SJCRH30 (cell line): ENCODE measurements at places on chromosomes 2 and 18. TPM values are rescaled to one million over a fixed set of nuclear protein-coding genes. Genes with fewer than 3 reads are reported as not detected.

CCDC178 gene
- total RNA-seq, result not detected in 2 replicates

DNA sequence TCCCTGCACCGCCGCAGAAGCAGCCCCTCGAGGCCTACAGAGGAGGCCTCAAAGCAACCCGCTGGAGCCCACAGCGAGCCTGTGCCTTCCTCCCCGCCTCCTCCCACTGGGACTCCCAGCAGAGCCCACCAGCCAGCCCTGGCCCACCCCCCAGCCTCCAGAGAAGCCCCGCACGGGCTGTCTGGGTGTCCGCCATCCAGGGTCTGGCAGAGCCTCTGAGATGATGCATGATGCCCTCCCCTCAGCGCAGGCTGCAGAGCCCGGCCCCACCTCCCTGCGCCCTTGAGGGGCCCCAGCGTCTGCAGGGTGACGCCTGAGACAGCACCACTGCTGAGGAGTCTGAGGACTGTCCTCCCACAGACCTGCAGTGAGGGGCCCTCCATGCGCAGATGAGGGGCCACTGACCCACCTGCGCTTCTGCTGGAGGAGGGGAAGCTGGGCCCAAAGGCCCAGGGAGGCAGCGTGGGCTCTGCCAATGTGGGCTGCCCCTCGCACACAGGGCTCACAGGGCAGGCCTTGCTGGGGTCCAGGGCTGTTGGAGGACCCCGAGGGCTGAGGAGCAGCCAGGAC lies 31.2 kb downstream of the GPC1 start:
- DNase-seq, result no peak

DNA sequence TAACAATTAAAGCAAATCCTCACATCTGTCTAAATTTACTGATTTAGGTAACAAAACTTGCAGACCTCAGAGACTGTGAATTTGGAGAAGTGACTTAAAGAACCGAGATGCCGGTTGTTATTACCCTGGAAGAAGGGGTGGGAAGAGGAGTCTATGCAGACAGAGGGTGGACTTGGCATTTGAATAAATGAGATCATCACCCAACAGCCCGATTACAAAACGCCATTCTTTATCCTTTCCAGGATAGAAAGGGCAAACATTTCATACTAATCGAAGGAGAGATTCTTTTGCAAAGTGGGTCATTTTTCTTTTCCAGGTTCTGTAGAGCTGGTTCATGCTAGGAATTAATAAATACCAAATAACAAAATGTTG lies 73.1 kb upstream of the TPO start:
- DNase-seq, result no peak

- peak; percentile 9 for DNase-seq
These were observed 99.8 kb downstream of the ZNF236 start for GRCh38 chr18:76922107-76922506.

- no peak for DNase-seq
These were observed 106.9 kb downstream of the HDAC4 start for GRCh38 chr2:239293775-239294430.

GRCh38 chr18:51211552-51211951 lies 14.1 kb upstream of the MEX3C start:
- peak; percentile 73 for DNase-seq

GRCh38 chr2:506451-506850 lies 170.8 kb downstream of the TMEM18 start:
- DNase-seq, result no peak

DNA sequence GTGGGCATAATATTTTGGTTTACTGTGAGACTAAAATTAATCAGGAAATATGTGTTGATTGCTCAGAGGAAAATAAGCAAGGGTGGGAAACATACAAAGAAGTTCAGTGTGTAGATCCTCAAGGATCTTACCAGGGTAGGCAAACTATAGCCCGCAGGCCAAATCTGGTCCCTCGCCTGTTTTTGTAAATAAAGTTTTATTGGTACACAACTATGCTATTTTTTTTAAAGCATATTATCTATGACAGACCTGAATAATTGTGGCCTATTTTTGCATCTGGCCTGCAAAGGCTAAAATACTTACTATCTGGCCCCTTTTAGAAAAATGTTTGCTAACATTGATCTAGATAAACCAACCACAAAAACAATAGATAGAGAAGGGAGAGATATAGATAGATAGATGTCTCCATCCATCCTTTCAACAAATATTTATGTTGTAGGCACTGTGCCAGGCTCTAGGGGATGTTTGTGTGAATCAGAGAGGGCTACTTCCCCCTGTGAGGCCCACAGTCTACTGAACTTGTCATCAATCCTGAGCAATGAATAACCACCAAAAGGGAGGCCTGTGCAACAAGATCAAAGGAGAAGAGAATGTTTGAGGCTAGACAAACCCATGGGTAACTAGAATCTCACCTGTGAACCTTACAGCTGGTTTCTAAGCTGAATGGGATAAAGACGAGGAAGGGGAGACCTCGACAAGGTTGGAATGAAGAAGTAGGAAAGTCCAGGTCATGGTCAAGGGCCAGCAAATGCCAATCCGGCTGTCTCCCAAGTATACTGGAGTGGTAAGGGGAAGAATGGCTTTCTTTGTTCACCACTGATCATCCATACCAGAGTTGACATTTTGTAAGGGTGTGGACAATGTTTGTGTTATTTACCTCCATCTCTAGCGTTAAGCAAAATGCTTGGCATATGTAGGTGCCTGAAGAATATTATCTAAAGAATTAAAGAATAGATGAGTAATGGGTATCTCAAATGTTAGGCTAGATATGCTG lies 23.6 kb downstream of the ALPK2 start:
- no peak for DNase-seq

DNA sequence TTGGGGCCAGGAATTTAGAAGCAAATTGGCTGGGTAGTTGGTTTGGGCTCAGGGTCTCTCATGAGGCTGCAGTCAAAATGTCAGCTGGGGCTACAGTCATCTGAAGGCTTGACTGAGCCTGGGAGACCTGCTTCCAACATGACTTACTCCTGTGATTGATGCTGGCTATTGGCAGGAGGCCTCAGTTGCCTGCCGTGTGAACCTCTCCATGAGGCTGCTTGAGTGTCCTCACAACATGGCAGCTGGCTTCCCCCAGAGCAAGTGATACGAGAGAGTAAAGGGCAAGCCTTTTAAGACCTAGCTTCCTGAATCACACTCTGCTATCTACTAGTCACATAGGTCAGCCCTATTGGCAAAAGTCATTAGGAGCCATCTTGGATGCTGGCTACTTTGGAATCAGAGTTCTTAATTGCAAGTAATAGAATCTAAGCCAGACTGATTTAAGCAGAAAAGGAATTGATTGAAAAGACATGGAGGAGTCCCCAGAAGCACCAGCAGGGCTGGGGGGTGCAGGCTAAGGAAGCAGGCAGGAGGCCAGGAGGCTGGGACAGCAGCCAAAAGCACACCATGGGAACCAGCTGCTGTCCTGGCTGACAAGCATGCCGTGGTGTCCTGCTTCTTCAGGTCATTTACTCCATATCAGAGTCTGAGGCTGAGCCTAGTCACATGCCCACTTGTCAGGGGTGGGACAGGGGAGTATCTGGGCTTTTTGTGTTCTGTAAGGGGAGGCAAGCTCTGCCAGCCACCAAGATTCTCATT lies 7.8 kb upstream of the GIGYF2 start:
- peak; percentile 90 for DNase-seq

GRCh38 chr2:189143925-189144324 lies 35.6 kb downstream of the COL5A2 start:
- DNase-seq, result no peak

ASB18 gene
- total RNA-seq, result 0.04 TPM in 1 of 2 replicates, not detected in the other

LNPK gene
- total RNA-seq, result 29.4 and 29.5 TPM in 2 replicates

DNA sequence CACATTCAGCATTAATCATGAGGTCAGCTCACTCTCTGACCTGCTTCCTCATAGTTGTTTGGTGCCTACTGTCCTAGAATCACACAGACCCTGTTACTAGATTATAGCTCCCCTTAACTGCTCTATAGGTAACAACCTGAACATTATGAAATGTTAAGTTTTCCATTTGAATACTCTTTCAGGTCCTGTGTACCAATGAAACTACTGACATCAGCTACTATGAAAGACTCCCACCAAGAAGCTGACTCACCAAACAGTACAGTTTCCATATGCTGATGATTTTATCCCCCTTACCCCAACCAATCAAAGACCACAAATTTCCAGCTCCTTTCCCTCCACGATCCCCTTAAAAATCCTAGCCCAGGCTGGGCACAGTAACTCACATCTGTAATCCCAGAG lies 56.3 kb downstream of the SRBD1 start:
- no peak for DNase-seq

DNA sequence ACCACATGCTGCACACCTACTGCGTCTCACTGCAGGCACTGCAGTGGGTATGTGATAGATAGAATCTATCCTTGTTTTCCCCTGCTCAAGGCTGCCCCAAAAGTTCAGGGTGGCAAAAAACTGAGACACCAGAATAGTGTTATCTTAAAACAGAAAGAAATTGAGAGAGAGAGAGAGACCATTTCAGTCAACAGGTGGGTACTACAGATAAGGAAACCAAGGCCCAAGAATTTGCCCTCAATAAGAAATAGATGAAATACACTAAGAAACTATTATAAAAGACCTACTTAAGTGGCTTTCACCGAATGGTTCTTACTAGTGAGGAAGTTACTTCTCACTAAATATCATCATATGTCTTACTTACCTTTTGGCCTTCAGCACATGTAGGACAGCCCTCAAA lies 27.9 kb downstream of the EPG5 start:
- no peak for DNase-seq

GRCh38 chr18:45526114-45526841 lies 89.0 kb upstream of the SLC14A2 start:
- no peak for DNase-seq

GRCh38 chr18:8745355-8746014 lies 40.1 kb downstream of the MTCL1 start:
- DNase-seq, result no peak

DNA sequence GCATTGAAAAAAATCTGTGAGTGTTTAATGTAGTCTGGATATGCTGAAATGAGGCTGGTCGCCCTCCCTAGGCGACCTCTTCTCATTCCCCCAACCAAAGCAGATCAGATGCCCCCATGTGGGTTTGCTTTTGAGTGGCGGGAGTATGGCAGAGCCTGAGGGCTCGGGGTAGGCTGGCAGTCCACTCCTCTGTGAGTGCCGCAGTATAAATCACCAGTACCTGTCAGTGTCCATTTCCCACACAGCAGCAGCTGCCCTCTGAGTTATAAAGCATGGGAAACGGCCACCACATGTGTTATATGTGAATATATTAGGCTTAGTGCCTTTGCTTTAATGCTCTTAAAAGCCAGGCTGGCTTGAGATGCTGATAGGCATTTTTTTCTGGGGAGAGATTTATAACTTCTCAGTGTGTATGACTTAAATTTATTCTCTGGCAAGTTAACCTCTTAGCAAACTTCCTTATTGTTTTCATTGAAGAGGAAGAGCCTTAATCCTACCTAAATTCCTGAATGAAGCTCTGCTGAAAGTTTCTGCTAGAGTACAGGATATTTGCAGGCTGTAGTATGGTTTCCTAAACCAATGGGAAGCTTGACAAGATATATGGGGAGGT lies 3.8 kb downstream of the DCC start:
- DNase-seq, result no peak

GRCh38 chr2:84830095-84830494 lies 50.8 kb downstream of the TRABD2A start:
- DNase-seq, result no peak

- no peak for DNase-seq
These were observed 57.3 kb downstream of the NTSR2 start for GRCh38 chr2:11612553-11613215.

- no peak for DNase-seq
These were observed 304.8 kb downstream of the PDE11A start for GRCh38 chr2:177767768-177768167.

GRCh38 chr2:188243381-188243780 lies 48.3 kb upstream of the GULP1 start:
- no peak for DNase-seq

DNA sequence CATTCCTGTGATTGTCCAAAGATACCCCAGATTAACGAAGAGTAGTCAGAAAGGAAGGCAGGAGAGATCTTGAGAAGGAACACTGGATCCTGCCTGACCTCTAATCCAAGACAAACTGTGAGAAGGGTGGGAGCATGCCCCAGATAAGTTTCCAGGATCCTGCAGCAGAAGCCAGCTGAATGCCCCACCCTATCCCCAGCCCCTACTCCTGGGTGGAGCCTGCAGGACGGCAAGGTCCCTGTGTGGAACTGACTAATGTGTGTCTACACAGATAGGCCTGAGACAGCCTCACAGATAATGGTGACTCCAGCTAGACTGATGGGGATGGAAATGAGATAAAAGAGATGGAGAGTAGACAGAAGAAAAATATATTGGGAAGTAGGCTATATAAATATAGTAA lies 174.3 kb downstream of the PDE1A start:
- DNase-seq, result no peak

ASAP2 gene
- 27.8 and 32.6 TPM in 2 replicates for total RNA-seq

- no peak for DNase-seq
These were observed 173.8 kb upstream of the BCL2L11 start for GRCh38 chr2:110946902-110947301.

DNA sequence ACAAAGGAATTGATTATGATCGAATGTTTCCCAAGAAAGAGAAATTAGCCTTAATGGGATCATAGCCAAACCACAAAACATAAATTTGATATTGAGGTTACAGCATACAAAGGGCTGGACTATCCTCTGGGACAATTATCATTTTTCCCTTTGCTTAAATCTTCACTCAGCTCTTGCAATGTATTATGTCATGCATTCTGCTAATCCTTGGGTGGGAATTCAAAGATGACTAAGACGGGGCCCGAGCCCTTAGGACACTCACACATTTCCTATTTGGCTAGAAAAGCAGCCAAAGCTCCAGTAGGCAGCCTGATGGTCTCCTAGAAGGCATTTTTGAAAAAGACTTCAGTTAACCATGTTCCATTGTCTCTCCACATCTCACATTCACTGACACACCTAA lies 17.2 kb upstream of the NMI start:
- DNase-seq, result peak; percentile 12

C2orf72 gene
- not detected in 2 replicates for total RNA-seq

DLX2 gene
- 0.76 and 0.89 TPM in 2 replicates for total RNA-seq

DNA sequence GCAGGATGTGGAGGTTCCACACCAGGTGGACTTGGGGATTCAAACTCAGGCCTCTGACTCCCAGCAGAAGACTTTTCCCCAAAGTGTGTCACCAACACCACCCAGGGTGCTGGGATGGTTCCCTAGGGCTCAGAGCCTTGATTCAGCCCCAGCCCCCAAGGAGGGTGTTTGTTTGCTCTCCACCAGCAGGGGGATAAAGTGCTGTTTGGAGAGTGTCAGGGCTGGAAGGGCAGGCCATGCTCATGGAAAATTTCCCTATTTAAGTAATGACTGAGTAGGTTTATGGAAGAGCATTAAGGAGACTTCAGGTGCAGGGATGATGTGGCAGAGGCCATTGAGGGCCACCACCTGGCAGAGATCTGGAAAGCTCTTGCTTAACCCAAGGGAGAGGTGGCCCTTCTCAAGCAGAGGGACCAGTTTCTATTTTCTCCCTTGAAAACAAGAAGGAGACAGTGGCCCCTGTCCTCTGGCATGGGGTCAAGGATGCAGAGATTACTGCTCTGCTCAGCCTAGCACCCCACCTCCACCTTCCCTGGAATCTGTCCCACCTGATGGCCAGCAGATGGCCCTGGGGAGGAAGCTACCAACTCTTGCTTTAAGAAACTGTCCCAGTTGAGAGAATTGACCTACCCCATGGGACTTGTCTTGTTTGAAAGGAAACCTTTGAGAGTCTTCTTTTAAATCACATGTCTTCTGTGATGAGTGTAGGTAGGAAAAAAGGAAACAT lies 122.1 kb downstream of the ACOXL start:
- DNase-seq, result no peak

- DNase-seq, result no peak
These were observed 1950.4 kb downstream of the SUCLG1 start for GRCh38 chr2:82508702-82509101.
